Posterior cingulate gyrus (tissue), 11 donors: ENCODE measurements at places on chromosomes 11 and 22.

- no peak for DNase-seq
Measured at GRCh38 chr11:122199661-122200060, 83.6 kb upstream of the BLID start.

DNA sequence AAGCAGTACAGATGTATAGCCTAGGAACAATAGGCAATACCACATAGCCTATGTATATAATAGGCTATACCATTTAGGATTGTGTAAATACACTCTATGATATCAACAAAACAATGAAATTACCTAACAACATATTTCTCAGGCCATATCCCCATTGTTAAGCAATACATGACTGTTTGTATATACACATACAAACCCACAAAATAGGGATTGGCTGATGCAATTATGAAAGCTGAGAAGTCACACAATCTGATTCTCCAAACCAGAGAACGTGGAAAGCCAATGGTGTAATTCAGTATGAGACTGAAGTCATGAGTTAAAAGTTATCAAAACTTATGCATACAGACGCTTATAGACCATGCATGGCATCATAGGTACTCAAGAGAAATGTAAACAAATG lies 700.1 kb upstream of the RAG2 start:
- DNase-seq: no peak

GRCh38 chr11:61959678-61960077 lies 7.8 kb downstream of the FTH1 start:
- DNase-seq: no peak

GRCh38 chr11:74543991-74544390 lies 48.4 kb upstream of the POLD3 start:
- no peak for DNase-seq

GRCh38 chr11:20056950-20057943 lies 103.0 kb downstream of the DBX1 start:
- DNase-seq: no peak

GRCh38 chr11:107769189-107769588 lies 57.3 kb upstream of the SLN start:
- DNase-seq: no peak

- peak; percentile 47 for DNase-seq
Measured at GRCh38 chr11:2260491-2261364, 9.7 kb downstream of the ASCL2 start.

DNA sequence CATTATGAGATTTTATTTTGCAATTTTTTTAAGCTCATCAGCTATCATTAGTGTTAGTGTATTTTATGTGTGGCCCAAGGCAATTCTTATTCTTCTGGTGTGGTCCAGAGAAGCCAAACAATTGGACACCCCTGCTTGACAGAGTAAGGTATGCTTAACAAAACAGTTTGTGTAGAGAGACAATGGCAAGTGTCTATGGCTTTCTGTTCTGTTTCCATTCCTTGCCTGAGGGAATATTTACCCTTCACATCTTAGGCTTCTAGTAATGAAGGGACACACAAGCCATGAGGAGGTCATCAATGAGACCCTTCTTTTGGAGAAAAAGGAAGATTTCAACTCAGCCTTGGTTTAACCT lies 1278.4 kb upstream of the TENM4 start:
- DNase-seq: no peak

DNA sequence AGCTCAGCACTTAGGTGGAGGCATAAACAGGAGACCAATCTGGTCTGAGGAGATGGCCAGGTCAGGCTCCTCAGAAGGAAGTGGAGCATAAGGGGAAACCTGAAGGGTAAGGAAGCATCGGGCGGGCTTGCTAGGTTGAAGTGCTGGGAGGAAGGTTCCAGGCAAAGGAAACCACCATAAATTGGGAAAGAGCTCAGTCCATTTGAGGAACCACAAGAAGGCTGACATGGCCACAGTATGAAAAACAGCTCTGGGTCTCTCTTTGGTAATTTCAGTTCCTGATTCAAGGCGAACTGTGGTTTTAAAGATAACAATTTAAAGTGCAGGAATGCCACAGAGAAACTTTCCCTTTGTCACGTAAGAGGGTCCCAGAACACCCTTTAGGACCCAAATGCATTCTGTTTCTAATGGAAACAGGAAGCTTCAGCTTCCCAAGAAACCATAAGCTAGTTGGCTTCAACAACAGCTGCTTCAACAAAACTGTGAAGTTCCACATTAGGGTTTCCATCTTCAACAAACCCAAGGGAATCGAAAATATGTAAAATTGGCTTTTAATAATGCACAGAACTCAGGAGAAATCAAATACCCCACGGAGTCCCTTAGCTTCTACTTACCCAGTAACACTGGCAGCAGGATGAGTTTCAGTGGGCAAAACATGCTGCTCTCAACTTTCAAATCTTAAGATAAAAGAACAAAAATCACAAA lies 10.4 kb downstream of the JAML start:
- no peak for DNase-seq

GRCh38 chr11:68206211-68206610 lies 6.9 kb downstream of the KMT5B start:
- no peak for DNase-seq

GRCh38 chr11:3214420-3214699 lies 4.3 kb downstream of the MRGPRG start:
- DNase-seq: no peak

- DNase-seq: peak; percentile 6
Measured at GRCh38 chr22:19057999-19058491, 64.2 kb downstream of the DGCR2 start.

GRCh38 chr11:61999141-61999975 lies 31.9 kb upstream of the FTH1 start:
- no peak for DNase-seq

GRCh38 chr11:86905252-86905651 lies 49.9 kb downstream of the FZD4 start:
- DNase-seq: no peak

DNA sequence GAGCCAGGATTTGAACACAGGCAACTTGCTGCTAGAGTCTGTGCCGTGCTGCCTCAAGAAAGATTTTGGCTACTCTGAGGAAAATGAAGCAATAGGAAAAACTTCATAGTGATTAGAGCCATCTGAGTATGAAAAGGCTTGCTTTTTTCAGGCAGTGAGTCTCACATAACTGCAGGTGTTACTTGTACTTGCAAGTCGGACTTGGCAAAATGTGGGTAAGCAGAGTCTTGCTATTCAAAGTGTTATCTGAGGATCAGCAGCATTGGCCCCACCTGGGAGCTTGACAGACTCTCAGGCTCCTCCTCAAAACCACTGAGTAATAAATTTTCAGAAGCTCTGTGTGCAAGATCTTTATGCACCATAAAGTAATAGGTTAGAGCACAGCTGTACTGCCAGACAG lies 18.1 kb downstream of the RNF141 start:
- no peak for DNase-seq

DNA sequence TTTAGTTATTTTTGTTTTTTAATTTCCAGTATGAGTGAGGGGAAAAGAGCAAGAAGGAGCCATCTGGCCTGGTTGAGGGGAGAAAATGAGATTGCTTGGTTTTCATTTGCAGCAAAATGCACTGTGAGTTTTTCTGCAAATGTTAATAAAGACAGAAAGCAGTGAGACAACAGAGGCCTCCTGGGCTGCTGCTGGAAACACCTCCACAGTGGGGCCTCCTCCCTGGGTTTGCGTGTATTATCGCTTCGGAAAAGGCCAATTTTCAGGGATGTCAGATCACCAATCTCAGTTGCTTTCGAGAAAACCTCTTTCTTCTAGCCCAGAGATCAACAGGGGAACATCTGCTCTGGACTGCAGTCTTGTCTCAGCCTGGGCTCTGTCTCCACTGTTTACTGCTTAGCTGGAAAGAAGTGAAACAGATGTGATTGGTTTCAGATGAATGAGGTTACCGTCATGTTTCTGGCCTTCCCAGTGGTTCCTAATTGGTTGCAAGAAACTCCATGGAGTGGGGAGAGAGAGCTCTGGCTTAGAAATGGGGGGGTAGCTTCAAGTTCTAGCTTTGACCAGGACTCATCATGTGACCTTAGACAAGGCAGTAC lies 17.3 kb downstream of the TSPAN18 start:
- DNase-seq: no peak

DNA sequence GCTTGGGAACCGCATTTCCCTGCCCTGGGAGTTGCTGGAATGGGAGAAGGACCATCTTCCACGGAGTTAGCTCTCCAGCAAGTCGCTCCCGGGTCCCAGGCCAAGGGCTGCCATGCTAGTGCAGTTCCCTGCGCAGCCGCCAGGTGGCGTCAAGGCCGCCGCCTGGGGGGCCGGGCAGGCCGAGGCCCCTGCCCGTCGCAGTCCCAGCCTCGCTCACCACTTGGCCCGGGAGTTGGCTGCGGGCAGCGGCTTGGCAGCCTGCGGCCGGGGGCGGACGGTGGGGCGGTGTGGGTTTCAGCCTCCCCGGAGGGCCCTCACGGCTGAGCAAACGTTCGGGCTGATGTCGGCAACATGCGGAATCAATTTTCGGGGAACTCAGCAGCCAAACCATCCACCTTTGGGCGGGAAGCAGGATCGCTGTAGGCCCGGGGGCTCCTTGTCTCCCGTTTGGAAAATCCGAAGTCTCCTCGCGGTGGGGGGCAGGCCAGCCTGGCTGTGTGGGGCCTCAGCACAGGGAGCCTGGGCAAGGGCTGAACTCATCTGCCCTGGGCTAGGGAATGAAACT lies 415.1 kb downstream of the SOX6 start:
- DNase-seq: no peak
